ENCODE measurements at places on chromosomes 7 and 10. TPM values are rescaled to one million over a fixed set of nuclear protein-coding genes. Genes with fewer than 3 reads are reported as not detected.

The C10orf88 gene
- 16.4 TPM for total RNA-seq

The ECHDC3 gene
- total RNA-seq, result 2.8 TPM

The NAT16 gene
- not detected for total RNA-seq

The NKX1-2 gene
- total RNA-seq, result not detected

DNA sequence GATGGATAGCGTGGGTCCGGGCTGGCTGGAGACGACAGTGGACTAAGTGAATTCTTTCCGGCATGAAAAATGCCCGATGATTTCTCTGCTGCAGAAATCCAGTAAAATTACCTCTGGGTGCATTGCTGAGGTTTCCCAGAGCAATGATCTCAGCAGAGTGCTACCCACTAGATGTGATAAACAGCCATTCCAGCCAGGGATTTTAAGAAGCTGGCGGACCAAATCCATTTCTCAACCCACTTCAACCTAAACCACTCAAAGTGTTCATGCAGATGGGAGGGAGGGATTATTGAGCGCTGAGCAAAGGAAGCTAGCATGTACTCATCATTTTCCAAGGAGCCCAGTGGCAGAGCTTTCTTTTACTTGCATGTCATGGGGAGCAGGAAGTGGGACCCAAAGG is 116.7 kb downstream of the PRKCQ start:
- H3K36me3 ChIP-seq, result no peaks in the 10 kb centered on the region
- DNase-seq, result no peak
- H3K4me3 ChIP-seq, result no peak overlapping the region
- H3K4me1 ChIP-seq, result no peaks in the 10 kb centered on the region
- H3K27ac ChIP-seq, result no peak overlapping the region
- H3K27me3 ChIP-seq, result no peaks in the 10 kb centered on the region

GRCh38 chr10:35212856-35213255 is 86.2 kb downstream of the CREM start:
- DNase-seq, result no peak
- no peak overlapping the region for H3K4me3 ChIP-seq
- H3K27ac ChIP-seq, result no peak overlapping the region
- H3K27me3 ChIP-seq, result no peaks in the 10 kb centered on the region
- H3K4me1 ChIP-seq, result peaks cover 2% of the 10 kb centered on the region
- H3K36me3 ChIP-seq, result peaks cover 6% of the 10 kb centered on the region

- DNase-seq, result no peak
- 0 out of 2 replicates have a peak, but pooled peaks cover 3% of the 10 kb centered on the region for H3K36me3 ChIP-seq
- peaks cover 5% of the 10 kb centered on the region for H3K27me3 ChIP-seq
- H3K4me1 ChIP-seq, result peaks cover 11% of the 10 kb centered on the region
- H3K27ac ChIP-seq, result no peak overlapping the region
- H3K4me3 ChIP-seq, result no peak overlapping the region
Measured at GRCh38 chr10:72095195-72095594, 6.8 kb upstream of the SPOCK2 start.

DNA sequence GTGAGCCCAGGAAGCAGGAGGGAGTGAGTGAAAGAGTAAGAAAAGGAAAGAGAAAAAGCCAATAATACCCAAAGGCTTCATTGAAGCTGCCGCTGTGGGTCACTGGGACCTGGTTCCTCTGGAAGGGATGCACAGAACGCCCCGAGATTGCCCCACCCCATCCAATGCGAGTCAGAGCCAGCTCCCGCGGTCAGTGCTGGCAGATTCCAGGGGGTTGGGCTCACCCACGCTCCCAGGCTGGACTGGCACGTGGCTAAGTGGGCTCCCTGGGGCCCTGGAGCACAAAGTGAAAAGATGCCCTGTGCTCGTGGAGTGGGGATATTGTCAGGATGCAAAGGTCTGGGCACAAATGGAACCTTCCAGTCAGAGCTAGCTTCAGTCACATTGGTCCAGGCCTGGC is 117.0 kb downstream of the OAT start:
- no peak overlapping the region for H3K4me3 ChIP-seq
- no peak for DNase-seq
- H3K27me3 ChIP-seq, result no peaks in the 10 kb centered on the region
- no peaks in the 10 kb centered on the region for H3K36me3 ChIP-seq
- no peaks in the 10 kb centered on the region for H3K4me1 ChIP-seq

GRCh38 chr7:36602934-36603887 is 121.1 kb downstream of the AOAH start:
- peaks cover 15% of the 10 kb centered on the region for H3K27me3 ChIP-seq
- H3K4me1 ChIP-seq, result no peaks in the 10 kb centered on the region
- no peak overlapping the region for H3K4me3 ChIP-seq
- DNase-seq, result no peak
- no peak overlapping the region for H3K27ac ChIP-seq

Data from IMR-90 (cell line).